ENCODE measurements at places on chromosomes 6 and 20.

DNA sequence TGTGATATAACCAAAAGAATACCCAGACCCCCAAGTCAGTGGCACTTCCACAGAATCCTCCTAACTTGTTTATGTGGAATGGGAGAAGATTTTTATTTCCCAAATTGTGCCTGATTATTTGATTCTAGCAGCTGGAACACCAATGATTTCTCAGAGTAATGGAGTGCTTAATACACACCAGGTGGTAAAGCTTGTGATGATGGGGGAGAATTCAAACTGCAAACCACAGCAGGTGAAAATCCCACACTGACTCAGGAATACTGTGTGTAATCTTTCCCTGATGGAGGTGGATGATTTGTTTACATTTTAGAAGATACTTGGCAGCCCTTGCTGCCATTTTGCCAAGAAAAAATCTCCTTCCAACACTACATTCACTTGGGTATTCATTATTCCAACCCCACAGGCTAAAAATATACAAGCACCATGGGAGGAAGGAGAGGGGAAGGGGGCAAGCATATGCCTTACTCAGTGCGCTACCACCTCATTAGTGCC is 212.7 kb upstream of the PLN start:
- no peak for DNase-seq

DNA sequence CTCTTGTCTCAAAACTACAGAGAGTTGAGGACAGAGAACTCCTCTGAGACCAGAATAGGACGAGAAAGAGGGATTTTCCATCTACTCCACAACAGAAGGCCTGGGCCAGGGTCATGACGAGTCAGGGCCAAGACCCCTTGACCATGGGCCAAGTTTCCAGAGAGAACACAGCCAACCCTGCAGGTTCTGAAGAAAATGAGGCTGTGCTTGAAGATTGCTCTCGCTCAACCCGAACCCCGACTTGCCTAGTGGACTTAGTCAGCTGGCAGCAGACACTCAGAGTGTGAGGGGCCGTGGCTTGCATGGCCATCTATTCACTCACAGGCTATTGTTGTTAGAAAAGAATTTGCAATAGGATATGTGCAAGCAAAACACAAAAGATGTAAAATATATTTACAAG is 54.5 kb downstream of the TMEM242 start:
- DNase-seq: no peak

DNA sequence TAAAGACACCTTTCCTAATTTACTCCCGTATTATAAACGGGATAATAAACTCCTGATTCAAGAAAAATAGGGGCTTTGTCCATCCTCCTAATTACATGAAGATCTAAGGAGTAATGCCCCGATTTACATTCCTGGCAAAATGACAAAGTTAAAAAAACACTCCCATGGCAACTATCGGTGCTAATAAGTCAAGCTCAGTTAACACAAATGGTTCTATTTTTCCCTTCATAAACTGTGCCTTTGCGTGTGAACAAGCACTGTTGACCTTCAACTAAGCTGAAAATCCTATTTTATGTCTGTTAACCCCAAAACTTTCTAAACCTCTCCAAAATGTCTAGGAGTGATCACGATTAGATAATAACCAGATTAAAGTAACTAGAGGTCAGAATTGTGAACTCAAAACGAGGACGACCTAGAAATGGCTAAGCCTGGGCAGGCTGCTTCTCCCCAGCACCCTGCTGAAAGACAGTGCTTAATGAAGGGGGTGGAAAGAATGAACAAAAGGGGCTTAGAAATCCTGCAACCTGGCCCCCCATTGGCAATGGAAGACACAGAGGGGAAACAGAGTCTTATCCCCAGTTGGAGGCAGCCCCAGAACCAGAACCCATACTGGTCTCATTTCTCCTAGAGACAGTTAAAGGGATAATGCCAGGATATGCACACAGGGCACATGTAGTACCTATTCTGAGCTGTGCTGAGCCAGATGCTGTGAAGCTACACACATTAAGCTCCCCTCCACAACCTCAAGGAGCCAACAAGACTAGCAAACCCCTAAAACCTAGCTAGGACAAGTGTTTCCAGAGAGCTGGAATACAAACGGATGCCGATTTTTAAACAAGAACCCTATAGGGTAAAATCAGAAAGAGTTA is 23.0 kb downstream of the SLC23A2 start:
- no peak for DNase-seq

- no peak for DNase-seq
Observed at GRCh38 chr20:17445543-17445942, 85.6 kb downstream of the BFSP1 start.

- no peak for DNase-seq
Observed at GRCh38 chr6:70844301-70844700, 112.6 kb downstream of the B3GAT2 start.

DNA sequence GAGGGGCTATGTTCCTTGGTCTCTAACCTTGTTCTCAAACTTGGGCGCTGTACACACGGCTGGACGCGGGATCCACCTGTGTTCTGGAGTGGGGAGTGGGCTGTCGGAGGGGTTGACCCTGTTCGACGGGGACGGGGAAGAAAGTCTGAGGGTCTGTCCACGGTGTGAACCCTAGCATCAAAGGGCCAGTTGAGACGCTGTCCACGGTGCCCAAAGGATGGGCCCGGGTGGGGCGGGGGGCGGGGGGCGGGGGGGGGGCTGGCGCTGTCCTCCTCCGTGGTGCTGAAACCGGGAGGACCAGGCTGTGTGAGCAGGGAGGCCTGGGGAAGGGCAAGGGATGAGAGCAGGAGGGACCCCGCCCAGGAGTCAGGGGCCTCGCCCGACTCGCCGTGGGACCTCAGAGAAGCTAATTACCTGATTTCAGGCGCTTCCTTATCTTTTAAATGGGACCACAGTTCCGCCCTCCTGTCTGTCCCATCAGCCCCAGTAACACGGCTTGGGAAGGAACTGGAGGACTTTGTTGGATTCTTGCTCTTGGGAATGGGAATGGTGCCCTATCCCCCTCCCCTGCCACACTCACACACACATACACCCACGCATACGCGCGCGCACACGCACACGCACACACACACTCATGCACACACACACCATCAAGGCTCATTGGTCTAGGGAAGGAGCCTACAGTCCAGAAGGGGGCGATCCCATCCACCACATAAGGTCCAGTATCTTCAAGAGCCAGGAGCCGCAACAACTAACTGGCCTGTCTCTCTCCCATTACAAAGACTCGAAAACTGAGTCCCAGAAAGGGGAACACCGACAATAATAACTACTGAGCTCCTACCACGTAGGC is 1.0 kb upstream of the VSTM2L start:
- no peak for DNase-seq

DNA sequence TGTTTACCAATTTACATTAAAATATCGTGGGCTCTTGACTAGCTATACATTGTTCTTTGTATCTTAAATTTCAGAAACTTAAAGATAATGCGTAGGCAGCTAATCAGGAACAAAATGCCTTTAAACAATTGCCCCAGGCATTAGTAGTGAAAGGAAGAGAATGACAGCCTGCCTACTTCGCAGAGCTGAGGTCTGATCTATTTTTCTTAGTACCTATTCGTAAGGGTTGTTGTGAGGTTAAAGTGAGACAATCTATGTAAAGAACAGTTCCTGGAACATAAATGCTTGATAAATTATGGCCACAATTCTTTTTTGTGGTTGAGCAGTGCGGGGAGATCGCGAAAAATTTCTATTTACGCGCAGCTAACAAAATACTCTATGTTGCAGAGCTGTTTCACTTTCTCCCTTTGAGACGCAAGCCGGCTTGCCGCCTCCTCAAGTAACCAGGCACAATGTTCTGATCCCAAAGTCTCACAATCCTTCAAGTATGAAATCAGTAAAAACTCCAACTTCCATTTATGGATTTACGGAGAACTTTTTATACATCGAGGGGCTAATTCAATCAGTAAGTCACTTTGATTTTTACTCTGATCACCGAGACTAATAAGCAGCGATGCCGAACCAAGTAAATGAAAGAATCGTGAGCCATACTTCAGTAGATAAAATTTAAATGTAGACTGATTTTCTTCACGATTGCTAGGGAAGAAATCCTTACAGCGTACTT is 878 bp upstream of the PNRC1 start:
- no peak for DNase-seq

DNA sequence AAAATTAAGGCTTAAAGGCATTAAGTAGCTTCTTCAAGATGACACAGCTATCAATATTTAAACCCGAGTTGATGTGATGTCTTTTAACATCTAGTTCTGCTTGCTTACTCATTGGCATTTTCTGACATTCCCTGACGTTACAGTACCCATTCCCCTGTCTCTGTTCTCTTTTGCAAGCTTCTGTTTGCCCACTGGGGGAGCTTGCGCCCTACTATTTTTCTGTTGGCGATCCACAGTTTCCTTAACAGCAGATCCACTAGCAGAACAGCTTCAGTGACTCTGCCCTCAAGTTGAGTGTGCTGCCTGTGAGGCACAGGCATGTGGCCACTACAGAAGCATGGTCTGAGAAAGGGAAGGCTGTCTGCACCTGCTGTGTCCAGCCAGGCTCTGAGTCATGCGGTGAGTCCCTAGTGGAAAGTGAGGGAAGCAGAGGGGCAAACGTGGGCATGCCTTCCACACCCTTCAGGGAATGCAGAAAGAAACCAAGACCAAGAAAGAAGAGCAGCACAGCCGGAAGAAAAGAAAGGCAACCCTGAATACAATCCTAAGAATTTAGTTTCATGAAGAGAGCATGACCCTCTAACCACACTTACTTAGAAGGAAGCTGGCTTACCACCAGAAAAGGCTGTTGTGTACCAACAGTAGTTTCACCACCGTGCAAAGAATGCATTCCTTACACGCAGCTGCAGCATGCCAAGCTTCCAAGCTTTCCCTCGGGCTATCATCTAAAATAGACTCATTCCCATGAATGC is 97.7 kb upstream of the VGLL2 start:
- no peak for DNase-seq

- DNase-seq: no peak
Observed at GRCh38 chr6:161374971-161375873, 101.4 kb upstream of the AGPAT4 start.

GRCh38 chr20:13581451-13581850 is 57.3 kb downstream of the TASP1 start:
- DNase-seq: no peak

DNA sequence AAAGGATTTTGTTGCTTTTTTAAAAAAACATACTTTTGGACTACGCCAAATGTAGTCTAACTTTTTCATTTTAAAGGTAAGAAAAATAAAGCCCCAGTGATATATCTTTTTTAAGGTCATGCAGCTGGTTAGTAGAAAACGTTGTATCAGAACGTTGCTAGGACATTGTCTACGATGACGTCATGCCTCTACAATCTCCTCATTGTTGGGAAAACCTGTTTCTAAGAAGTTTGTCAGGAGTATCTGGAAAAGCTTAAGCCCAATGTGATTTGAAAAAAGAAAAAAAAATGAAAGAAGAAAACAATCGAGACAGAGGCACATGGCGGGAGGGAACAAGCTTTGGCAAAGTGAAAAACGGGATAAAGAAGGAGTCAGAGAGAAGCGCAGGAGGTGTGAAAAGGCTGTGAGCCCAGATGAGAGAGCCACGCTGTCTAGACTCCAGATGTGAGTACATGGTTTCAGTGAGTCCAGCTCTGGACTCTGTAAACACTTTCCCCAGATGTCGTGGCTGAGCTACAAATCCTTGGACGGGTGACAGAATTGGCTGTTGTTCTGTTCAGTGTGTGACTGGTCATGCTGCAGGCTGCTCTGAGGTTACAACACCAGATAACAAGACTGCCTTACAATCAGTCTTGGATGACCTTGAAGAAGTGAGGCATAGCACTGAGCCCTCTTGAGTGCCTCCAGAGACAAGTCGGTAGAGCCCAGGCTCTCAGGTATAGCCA is 656.7 kb upstream of the ID4 start:
- no peak for DNase-seq
